ENCODE measurements at places on chromosomes 1 and 21.

- no peak for DNase-seq
Observed at GRCh38 chr1:113857776-113858175, 13.7 kb downstream of the PTPN22 start.

- no peak for DNase-seq
Observed at GRCh38 chr1:248818505-248819374, 7.0 kb downstream of the SH3BP5L start.

- no peak for DNase-seq
Observed at GRCh38 chr1:109713636-109714035, 1.6 kb downstream of the GSTM5 start.

DNA sequence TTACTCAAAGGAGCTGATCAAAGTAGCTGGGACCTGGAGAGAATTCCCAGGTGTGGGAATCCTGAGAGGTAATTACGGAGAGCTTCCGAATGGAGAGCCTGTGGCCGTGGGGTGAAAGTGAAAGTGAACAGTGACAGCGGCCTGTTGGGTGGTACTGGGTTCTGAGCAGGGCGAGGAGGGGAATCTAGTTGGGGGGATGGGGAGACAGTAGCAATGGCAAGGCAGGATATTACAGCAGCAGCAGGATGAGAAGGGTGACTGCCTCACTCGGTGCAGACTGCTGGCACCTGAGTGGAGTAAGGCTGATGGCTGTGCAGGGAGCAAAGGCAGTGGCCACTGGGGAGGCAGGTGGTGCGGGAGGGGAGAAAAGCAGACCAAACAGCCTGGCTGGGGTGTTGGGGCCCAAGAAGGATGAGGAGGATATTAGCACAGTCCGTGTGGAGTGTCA is 70.3 kb upstream of the PRDX6 start:
- no peak for DNase-seq

DNA sequence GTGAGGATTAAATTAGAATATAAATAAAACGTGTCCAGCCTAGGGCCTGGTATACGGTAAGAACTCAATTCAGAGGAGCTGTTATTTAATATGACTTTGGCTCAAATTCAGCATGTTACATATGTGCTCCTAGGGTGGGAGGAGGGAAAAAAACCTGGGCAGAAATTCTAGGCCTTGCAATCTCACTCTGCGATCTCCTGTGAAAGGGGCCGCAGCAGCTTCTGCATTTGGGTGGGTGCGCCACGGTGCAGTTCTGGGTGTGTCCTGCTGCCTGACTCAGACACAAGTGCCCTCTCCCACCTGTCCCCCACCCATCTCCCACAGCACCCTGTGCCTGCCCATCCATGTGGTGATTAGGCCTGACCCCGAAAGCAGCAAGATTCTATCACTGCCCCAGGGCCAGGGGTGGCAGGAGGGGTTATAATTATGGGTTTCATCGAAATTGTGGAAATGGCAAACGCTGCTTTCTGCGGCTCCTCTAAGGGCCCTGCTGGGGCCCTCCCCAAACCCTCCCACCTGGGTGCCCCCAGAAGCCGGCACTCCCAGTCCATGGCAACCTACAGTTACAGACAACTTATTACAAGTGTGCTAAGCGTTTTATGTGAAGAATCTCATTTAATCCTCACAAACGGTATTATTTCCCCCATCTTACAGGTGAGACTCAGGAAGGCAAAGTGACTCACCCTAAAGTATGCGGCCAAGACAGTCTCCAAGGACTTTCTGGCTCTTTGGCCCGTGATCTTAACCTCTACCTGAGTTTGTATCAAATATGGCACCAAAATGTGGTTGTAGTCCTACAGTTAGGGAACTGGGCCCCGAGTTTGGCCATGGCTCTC is 25.5 kb upstream of the GRHL3 start:
- DNase-seq, result no peak

- DNase-seq, result no peak
Observed at GRCh38 chr1:47179988-47180563, 9.8 kb downstream of the PDZK1IP1 start.

- peak; percentile 81 for DNase-seq
Observed at GRCh38 chr1:5983361-5984103, 8.7 kb downstream of the NPHP4 start.

DNA sequence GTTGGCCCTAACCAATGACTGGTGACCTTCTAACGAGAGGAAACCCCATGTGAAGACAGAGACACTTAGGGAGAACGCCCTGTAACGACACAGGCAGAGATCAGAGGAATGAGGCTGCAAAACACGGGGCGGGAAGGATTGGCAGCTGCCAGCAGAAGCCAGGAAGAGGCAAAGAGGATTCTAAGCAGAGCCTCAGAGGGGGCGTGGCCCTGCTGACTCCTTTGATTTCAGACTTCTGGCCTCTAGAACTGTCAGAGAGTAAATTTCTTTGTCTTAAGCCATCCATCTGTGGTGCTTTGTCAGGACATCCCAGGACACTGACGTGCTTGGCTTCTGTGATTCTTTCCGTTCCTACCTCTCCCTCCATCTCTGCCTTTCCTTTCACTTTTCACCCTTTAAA is 79.3 kb downstream of the SH3BGR start:
- no peak for DNase-seq

GRCh38 chr1:179262183-179262582 is 31.4 kb upstream of the SOAT1 start:
- DNase-seq, result no peak
